ENCODE measurements at places on chromosomes 1 and 21. TPM values are rescaled to one million over a fixed set of nuclear protein-coding genes. Genes with fewer than 3 reads are reported as not detected.

Gene JUN
- 83.1 TPM for total RNA-seq

Gene NEK7
- total RNA-seq: 11.5 TPM

DNA sequence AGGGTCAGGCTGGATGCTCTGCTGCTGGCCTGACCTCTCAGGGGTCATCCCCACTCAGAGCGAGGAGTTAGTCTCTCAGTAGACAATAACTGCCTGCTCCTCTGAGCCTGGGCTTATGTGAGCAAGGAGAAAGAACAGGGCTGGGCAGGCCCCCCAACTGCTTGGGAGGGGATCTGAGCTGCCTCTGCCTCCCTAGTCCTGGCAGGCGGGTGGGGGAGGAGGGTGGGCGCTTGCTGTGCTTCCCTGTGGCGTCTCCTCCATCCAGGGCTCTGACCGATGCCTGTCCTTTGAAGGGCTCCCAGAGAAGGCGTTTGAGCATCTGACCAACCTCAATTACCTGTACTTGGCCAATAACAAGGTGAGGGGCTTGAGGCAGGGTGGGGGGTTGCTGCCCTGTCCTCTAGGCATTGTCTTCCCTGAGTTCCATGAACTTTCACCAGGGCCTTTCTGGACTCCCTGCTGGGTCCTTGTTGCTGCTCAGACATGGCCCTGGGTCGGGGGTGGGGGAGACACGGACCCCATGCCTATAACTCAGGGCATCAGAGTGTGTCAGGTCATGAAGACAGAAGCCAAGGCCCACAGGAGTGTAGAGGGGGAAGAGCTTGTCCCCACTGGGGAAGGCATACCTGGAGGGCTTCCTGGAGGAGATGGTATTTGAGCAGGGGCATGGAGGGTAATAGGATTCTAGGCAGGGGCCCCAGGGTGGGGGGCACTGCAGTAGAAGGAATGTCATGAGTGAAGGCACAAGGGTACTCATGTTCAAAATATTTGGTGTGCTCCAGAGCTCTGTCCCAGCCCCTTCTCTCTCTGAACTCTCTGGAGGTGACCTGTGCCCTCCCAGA lies 12.5 kb downstream of the PODN start:
- no peak for DNase-seq

- no peak for DNase-seq
Observed at GRCh38 chr1:228141226-228142044, 1.4 kb downstream of the GUK1 start.

DNA sequence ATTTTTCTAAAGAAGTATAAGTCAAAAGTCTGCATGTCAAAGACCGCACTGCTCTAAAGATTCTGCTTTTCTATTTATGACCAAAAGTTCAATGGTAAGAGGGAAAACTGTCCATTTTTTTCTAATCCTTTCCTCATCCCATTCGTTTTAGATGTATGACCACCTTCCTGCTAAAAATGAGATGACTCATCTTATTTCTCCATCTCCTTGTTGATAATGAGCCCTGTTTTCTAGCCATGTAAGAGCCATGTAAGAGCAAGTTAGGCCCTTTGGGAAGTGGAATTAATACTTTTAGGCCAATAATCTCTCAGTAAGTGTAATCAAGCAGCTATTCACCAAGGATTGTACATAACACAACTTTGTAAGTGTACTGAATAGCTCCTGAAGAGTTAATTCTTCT lies 475.6 kb upstream of the B3GALT2 start:
- DNase-seq: no peak

DNA sequence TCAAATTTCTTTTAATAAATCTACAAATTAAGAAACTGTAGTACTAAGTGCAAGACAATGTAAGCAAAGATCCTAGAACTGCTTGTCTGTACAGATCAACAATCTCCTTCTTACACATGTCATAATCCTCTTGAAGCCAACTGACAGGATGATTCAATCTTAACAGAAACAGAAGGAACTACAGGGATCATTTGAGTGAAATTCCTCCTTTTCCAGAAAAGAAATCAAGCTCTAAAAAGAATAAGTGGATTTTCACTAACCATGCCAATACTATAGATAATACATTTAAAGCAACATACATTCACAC lies 53.2 kb downstream of the RAB3GAP2 start:
- DNase-seq: no peak

Measured in glutamatergic neuron (in vitro differentiated cells).